ENCODE measurements at places on chromosomes 7 and 10. TPM values are rescaled to one million over a fixed set of nuclear protein-coding genes. Genes with fewer than 3 reads are reported as not detected.

Gene ADIRF
- total RNA-seq: not detected

GRCh38 chr10:77776487-77776886 is 138.9 kb upstream of the KCNMA1 start:
- no peak for DNase-seq

GRCh38 chr10:115827231-115828009 is 445.6 kb downstream of the GFRA1 start:
- no peak for DNase-seq

Gene PRSS2
- 20.4 TPM for total RNA-seq

Gene ANLN
- 68.3 TPM for total RNA-seq

DNA sequence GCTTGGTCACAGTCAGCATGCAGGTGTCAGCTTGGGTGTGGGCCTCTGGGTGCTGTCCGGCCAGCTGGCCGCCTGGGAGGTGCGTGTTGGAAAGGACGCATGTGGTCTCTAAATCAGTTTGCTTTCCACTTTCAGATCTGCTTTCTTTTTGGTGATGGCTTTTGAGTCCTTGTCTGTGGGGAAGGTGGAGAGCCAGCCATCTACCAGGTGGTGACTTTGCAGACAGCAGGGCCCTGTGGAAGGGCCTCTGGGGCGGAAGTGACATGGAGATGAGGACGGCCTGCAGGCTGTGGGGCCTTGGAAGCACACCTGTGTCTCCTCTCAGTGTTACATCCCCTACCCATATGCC is 59.4 kb downstream of the WDR37 start:
- no peak for DNase-seq

Gene PDLIM1
- total RNA-seq: 171 TPM

Gene AKR1C4
- 2.0 TPM for total RNA-seq

GRCh38 chr7:150957133-150958020 is 20.7 kb downstream of the KCNH2 start:
- DNase-seq: no peak

DNA sequence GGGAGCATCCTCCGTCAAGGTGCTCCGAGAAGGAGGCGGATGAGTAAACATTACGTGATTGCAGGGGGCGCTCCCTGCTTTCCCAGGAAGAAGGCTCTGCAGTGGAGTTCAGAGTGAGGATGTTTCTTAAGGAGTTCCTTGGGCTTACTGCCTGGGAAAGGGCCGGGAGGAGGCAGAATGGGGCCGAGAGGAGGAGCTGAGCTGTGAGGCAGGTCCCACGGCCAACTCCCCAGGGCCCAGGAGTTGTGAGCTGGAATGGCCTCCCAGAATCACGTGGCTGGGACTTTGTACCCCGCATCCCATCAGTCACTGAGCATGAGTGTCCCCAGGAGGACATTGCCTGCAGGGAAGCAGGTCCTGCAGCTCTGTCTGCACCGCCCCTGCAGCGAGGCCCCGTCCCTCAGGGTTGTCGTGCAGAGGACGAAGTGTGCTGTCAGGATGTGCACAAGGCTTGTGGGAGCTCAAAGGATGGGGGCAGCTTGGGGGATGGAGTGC is 75.5 kb downstream of the DYNC2I1 start:
- no peak for DNase-seq

GRCh38 chr7:138661069-138661635 is 40.0 kb downstream of the SVOPL start:
- no peak for DNase-seq

Data from type B pancreatic cell (in vitro differentiated cells).